COR-L47 (cell line): ENCODE measurements at places on chromosomes 13 and 19.

- DNase-seq: no peak
Observed at GRCh38 chr19:7013678-7014077, 7.6 kb downstream of the MBD3L2B start.

DNA sequence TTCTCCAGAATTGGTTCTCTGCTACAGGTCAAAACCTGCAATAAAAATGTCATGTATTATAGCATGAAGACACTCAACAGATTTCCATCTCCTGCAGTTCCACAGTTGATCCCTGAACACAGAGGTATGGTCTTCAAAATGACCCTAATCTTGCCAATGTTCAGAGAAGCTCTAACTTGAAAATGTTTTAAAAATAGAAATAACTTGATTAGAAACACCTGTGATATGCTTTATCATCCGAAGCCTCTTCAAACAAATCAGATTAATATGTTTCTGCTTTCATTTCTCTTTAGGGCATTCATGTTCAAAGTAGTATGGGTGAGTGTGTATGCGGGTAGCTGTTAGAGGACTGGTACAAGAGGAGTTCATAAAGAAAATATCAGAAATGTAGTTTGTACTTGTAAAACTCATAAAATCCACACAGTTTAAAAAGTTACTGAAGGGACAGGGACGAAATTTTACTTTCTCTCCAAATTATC lies 60.4 kb downstream of the KCNRG start:
- no peak for DNase-seq

DNA sequence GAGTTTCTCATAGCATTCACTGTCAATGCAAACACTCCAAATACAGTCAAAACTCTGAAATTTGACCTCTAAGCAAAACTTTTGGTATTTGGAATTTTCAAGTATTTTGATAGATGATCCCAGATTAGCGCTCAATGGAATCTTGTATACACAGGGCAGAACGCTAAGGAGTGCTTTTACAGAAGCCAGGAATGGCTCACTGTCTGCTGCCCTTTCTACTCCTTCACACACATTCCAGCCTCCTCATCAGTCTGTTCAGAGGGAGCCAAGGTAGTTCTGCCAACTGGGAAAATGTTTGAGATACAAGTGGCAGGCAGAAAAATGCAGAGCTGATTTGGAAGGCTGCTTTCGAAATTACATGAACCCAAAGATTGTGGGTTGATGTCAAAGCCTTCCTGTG lies 4.4 kb upstream of the STARD13 start:
- DNase-seq: no peak

- no peak for DNase-seq
Observed at GRCh38 chr13:41811588-41812021, 149.3 kb downstream of the VWA8 start.

DNA sequence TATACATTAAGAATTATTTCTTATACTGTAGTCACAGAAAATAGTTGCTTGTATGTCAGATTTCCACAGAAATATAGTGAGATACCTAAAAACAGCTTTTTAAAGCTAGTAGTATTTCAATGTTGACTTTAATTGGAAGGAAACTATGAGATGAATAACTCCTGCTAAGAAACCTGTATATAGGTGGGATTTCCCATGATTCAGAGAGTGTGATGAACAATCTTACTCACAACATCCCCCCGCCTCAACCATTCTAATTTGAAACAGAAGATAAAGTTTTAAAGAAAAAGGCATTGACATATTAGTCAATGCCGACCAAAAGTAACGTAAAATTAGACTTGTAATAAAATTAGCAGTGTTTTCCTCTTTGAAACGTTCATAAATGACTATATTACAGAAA lies 1.4 kb upstream of the MIR17HG start:
- no peak for DNase-seq

DNA sequence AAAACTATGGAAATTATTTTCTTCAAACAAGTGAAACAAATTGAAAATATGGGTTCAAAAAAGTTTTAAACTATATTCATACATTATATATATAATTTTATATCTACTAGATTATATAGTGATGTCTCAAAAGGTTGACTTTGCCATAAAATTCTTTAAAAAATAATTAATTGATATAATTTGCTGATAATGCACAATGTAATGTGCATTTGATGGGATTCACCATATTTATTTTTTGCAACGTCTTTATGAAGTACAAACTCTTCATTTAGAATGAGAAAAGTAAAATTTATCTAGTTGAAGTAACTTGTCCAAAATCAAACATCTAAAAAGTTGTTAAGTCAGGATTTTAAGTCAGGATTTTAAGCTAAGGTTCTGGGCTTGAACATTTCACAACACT lies 1954.5 kb upstream of the PCDH20 start:
- no peak for DNase-seq

DNA sequence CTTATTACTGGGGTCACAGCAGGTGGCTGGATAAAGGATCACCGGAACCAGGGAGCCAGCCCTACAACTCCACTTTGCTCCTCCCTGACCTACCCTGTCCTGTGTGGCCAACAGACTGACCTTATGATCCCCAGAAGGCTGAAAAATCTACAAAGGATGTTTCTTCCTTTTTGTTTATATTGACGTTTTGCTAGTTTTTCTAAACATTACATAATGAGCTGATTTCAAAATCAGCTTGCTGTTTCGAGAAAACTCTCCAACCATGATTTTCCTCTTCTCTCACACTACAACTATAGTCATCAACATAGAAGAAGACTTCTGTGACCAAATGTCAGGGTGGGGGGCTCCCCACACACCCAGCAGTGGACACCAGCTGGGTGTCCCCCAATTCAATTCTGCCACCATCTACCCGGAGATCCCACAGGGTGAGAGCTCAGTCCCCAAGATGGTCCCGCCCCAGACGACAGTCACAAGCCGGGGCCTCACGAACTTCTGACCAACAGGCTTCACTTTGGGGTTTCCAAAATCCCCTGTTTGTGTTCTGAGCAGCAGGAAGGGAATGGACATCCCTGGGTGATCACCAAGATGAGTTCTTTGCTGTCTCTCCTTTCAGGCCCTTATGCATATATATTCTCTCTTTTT lies 35.0 kb downstream of the ZNF536 start:
- no peak for DNase-seq

GRCh38 chr13:71626421-71627117 lies 240.4 kb downstream of the DACH1 start:
- no peak for DNase-seq

GRCh38 chr13:106534639-106535551 lies 567 bp downstream of the EFNB2 start:
- peak; percentile 23 for DNase-seq

- DNase-seq: no peak
Observed at GRCh38 chr19:46014534-46014933, 8.3 kb downstream of the PGLYRP1 start.

GRCh38 chr13:75479102-75479740 lies 2.7 kb downstream of the TBC1D4 start:
- DNase-seq: no peak

GRCh38 chr19:48393559-48394330 lies at the start of gene GRIN2D:
GRIN2D (plus strand) TSS chr19:48393668; CDS start chr19:48398393, 4,725 bp downstream.
- DNase-seq: peak; percentile 18

DNA sequence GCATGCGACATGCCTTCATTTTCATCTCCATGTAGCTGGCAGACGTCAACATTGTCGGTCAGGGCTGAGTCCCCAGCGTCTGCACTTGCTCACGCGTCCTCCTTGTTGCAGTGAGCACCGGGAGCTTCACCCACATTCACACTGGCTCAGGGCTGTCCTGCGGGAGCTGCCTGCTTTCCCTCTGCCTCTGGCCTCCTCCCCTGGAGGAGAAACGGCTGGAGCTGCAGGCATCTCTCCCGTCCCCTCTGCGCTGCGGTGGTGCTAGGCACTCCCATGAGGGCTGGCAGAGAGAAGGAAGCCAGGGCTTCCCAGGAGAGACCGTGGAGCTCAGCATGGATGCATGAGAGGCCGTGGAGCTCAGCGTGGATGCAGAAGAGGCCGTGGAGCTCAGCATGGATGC lies 18.4 kb upstream of the TMEM255B start:
- DNase-seq: no peak

DNA sequence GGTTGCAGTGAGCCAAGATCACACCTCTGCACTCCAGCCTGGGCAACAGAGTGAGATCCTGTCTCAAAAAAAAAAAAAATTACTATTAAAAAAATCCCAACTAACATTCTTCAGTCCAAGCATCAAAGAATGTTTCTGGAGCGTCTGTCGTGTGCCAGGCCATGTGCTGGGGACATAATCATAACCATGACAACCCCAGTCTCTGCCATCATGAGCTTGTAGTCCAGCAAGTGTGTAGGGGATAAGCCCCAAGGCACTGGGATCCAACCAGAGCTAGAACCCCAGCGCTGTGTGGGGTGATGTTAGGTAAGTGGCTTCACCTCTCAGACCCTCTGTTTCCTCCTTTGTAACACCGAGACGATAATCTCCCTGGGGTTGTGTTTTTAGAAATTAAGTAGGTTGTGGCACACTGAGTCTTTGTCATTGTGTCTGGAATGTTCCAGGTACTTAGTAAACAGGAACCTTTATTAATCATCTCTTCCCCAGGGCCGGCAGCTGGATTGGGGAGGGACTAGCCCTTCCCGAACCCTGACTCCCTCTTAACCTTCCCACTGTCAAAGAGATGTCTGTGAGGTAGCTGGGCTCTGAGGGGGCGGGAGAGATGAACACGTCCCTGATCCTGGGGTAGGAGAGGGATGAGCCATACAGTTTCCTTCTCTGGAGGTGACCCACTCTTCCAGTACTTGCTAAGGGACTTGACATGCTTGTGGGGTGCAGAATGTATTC lies 5.2 kb downstream of the ITPKC start:
- no peak for DNase-seq

DNA sequence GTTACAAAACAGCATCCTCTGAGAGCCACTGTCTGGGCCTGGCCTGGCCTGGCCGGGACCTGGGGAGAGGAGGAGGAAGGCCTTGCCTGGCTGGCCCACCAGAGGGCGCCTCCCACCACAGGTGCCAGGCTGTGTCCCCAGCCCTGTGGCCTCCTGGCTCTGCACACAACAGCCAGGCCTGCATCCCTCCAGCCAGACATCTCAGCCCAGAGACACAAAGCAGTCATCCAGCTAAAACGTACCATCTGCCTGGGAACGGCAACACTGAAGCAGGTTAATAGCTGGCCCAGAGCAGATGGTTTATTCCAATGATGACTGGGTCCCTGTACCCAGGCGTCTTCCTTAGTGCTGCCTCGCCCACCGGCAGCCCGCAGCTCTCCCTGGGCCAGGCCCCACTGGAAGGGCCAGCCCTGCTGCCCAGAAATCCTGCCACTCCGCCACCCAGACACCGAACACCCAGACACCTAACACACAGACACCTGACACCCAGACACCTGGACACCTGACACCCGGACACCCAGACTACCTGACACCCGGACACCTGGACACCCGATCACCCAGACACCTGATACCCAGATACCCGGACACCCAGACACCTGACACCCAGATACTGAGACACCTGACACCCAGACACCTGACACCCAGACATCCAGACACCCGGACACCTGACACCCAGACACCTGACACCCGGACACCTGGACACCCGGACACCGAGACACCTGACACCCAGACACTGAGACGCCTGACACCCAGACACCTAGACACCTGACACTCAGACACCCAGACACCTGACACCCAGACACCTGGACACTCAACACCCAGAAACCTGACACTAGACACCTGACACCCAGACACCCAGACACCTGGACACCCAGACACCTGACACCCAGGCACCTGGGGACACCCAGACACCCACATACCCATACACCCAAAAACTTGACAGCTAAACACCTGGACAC lies 20.1 kb downstream of the C19orf12 start:
- DNase-seq: no peak

DNA sequence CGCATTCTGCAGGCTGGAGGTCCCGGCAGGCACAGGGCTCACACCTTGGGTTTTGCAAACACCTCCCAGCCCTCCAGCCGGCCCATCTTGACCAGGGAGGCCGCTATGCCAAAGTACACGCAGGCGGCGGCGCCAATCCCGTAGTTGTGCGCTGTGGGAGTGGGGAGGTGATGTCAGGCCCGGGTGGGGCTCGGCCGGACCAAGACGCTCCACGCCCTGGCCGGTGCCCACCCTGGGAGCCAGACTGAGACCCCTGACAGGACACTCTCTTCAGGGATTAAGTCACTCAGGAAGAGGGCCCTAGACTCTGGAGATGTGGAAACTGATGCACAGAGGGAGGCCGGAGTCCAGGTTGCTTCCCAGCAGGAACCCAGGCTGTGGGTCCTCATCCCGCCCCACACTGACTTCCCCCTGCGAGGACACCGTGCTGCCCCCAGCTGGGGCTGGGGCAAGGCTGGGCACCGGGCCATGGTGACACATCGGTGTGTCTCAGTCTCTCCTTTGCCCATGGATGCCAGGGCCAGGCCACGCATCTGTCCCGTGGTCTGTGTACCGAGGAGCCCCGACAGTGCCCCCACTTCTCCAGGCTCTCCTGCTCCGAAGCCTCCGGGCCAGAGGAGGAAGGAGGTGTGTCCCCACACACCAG lies 8.8 kb downstream of the NDUFA11 start:
- no peak for DNase-seq

DNA sequence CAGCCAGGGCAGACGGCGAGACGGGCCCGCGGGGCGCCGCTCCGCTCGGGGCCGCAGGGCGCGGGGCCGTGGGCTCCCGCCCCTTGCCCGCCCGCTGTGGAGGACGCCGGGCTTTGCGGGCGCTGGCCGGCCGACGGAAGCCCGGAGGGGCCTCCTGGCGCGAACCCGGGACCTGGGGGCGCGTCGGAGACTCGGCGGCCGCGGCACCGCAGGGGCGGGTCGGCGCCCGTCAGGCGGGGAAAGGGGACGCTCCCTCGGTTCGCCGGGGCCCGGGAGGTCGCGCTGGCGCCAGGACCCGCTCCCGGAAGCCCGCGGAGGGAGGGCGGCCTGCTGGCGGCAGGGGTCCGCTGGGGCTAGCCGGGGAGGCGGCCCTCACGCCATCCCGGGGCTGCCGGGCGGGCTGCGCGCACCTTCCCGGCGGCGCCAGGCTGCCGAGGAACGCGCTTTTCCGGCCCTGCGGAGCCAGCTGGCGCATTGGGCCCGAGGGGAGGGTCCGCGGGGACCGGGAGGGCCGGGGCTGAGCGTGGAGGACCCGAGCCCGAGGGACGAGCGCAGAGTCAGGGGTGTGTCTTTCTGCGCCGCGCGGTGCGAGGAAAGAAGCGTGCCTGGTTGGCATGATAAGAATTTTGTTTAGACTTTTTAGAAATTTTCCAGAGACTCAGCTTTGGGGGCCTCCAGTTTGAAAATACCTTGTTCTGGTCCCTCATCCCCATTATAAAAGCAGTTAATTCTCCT lies 511 bp downstream of the GARRE1 start:
- DNase-seq: peak; percentile 52
